Stimulated activated memory B cell treated with anti-CD40 and anti-IgM and Interleukin-4, amounts not matched to agents 10 μg/mL and 1 μg/mL and 100 μg/mL, for 72 hours (primary cell): ENCODE measurements at places on chromosomes 1 and 21.

GRCh38 chr21:31221043-31221442 is 123.0 kb downstream of the TIAM1 start:
- ATAC-seq = no peak

- no peak for ATAC-seq
These were observed 6.9 kb upstream of the TRIM62 start for GRCh38 chr1:33188572-33189275.

DNA sequence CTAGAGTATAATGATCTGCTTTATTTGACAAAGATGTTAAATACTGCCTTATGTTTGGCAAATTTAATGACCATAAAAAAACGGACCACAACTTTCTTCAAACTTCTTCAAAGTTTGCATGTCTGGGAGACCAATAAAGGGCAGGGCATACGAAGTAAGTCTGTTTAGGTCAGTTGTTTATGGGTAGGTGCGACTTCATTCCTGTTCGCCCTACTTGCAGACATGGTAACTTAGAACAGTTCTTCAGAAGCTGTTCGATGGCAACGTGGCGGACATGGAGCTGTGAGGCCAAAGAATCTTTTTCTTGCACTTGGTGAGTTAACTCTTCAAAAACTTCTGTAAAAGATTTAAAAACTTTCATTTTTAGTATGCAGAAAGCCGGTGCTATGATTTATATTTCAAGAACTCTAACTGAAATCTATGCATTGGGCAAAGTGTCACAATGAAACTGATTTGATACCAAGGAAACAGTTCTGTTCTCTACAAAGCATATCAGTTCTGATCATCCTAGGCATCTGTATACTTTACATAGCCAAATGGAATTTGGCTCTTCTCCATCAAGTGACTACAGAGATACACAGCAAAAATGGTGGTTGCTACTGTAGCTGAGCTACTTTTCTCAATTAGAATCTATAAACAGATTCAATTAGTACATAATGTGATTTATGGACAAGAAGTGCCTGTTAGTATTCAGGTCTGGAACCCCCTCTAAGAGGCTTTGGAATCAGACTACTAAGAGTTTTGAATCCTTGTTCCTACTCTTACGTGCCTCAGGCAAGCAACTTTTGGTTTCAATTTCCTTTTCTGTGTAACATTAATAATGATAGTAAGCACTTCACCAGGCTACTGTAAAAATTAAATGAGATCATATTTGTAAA is 25.7 kb downstream of the C21orf91 start:
- peak; percentile 63 for ATAC-seq

DNA sequence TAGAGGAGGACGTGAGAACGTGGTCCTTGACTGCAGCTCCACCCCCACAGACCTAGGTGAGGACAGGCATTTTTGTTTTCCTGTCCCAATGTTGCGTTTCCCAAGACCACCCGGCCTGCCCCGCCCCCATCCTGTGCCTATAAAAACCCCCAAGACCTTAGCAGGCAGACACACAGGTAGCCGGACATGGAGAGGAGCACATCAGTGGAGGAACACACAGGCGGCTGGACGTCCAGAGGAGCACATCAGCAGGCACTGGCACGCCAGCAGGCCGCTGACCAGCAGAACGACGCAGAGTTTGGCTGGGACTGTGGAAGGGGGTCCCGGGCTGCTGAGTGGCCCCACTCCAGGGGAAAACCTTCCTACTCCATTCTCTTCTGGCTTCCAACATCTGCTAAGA is 12.7 kb upstream of the HMGCL start:
- ATAC-seq = peak; percentile 4

GRCh38 chr1:173421789-173422188 is 55.3 kb upstream of the PRDX6 start:
- no peak for ATAC-seq

DNA sequence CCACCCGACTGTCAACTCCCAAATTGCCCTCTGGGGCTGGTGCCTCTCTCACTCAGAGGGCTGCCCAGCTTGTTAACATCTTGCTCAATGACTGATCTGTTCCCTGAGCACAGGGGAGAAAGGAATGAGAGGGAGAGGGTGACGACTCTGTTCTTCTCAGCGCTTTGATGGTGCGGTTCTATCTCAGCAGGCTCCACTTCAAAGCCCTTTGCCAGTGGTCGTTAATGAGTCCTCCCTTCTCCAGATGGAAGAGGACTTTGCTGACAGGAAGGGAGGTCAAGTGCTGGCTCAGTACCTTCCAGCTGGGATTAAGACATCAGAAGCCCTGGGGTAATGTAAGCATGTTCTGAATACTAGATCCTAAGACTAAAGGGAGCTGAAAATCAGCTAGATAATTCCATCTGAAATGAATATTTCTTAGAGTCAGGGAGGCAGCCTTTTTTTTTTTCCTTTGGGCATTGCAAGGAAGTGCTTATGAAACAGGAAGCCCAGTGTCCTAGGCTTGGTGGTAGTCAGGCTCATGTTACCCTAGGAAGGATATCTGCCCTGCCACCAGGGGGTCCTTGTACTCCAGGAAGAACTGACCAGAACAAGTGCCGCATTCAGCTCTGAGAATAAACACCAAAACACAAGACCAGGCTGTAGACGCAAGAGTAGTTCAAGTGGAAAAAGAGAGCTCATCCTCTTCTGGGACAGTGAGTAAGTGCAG is 4.7 kb downstream of the FMOD start:
- ATAC-seq = no peak

DNA sequence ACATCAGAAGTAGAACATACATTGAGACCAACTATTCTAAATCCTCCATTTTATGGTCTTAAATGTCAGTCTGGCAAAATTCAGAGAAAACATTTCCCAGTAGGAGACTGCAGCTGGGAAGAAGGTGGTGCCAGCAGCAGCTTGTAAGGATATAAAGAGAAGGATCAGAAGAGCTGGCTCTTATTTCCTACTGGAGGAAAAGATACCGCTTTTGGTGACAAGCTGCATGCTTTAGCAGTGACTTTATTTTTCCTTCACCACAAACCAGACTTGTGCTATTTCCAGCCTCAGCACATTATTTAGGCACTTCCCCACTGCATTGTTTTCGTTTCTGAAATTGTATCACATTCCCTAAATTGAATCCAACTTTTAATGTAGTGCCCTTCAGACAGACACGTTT is 28.4 kb downstream of the RNF11 start:
- no peak for ATAC-seq

GRCh38 chr1:233375653-233376052 is 48.1 kb downstream of the MAP3K21 start:
- no peak for ATAC-seq

GRCh38 chr1:1402072-1402900 is 3.2 kb upstream of the CCNL2 start:
- no peak for ATAC-seq

- peak; percentile 64 for ATAC-seq
These were observed 10.0 kb downstream of the GALNT2 start for GRCh38 chr1:230077011-230077410.

GRCh38 chr1:157141212-157141855 is 3.1 kb upstream of the ETV3 start:
- ATAC-seq = no peak

DNA sequence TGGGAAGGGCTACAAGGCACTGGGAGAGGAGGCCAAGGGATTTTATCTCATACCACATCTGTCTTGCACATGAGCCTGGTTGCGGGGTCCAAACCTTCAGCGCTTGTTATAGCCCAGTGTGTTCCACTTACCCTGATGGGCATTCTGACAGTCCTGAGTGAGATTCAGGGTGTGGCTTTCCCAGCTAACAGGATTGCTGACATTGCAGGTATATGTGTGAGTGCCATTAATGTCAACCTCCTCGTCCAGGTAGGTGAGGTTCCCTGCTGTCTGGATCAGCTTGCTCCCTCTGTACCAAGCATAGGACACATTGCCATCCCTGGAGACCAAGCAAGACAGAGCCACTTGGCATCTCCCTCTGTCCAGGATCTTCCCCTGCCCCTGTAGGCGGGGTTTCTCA is 21.6 kb downstream of the CD244 start:
- no peak for ATAC-seq

GRCh38 chr21:46094401-46095082 is 3.4 kb upstream of the COL6A2 start:
- ATAC-seq = no peak

DNA sequence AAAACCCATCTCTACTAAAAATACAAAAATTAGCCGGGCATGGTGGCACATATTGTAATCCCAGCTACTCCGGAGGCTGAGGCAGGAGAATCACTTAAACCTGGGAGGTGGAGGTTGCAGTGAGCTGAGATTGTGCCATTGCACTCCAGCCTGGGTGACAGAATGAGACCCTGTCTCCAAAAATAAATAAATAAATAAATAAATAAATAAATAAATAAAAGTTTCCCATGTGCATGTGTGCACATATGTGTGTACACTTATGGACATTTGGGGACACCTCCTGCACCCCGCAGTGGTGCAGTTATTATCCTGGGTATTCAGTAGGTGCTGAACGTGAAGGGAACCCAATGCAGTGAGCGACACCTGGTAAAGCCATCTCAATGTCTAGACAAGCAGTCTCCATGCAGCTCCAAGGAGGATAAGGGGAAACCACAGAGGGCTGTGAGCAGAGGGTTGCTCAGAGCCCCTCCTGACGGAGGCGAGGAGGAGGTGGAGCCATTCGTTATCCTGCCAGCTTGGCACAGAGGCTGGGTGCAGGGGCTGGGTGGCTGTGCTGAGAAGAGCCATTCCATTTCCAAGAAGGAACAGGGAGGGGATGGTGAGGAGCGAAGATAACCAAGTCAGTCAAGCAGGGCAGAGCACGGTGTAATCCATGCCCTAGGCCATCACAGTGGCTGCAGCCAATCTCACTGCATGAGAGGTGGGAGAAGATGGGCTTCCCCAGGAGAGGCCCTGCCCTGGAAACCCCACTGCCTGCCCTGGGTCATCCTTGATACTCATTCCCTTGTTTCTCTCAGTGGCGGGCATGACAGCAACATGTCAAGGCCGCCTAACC is 25.6 kb downstream of the UBIAD1 start:
- ATAC-seq = no peak

GRCh38 chr1:46619656-46620258 is 3.1 kb upstream of the MOB3C start:
- ATAC-seq = no peak

DNA sequence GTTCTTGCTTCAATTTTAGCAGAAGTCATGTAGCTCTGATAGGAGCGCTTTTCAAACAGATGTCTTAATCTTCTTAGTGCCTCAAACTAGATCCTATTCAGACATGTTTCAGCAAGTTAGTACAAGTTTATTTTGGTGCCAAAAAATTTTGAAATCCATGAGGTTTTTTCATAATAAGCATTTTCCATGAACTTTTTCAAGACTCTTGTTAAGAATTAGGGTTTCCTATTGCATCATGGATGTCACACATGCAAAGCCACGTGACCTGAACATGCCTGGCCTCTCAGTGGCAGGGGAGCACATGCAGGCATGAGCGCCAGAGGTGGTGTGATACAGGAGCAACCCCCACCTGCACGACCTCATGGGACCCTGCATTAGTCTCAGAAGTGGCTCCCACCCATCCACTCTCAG is 67.6 kb downstream of the POFUT2 start:
- ATAC-seq = no peak

DNA sequence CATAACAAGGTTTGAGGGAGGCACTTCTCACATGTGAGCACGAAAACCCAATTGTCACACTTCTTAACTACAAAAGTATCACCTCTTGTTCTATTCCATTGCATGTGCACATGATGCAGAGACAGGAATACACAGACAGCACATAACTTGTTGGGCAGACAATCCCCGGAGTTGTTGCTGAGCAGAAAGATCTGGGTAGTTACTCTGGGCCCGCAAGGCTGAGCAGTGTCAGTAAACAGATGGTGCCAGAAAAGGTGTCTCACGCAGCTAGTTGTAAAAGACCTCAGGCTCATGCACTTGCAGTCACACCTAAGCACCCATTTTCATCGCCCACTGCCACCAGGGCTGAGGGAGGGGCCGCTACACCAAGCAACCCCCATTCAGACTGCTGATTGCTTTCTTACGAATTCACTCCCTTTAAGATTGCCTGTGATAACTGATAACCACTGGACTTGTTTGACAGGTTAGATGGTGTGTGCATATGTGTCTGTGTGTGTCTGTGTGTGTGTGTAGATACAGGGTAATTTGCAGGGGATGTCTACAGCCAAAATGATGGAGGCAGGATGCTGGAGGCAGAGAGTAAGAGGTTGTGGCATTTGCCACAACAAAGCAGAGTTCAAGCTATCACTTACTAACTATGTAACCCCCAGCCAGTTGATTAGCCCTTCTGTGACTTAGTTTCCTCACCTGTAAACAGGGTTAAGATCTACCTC is 4.2 kb downstream of the LGR6 start:
- ATAC-seq = no peak

DNA sequence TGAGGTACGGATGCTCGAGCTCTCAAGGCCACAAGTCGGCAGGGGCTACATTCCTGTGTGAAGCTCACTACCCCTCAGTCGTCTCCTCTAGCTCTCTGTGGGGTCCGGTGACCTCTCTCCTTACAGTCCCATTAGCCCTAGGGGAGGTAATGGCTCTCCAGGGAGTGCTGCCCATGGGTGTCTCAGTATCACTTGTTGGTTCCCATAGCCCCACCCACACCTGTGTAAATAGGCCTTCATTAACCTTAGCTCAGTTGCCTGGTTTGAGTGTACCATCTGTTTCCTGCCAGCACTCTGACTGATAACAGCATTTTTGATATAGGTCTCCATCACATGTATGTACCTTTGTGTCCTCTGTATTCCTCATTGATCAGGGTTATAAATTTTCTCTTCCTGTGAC is 133.2 kb upstream of the KCNJ15 start:
- ATAC-seq = no peak

DNA sequence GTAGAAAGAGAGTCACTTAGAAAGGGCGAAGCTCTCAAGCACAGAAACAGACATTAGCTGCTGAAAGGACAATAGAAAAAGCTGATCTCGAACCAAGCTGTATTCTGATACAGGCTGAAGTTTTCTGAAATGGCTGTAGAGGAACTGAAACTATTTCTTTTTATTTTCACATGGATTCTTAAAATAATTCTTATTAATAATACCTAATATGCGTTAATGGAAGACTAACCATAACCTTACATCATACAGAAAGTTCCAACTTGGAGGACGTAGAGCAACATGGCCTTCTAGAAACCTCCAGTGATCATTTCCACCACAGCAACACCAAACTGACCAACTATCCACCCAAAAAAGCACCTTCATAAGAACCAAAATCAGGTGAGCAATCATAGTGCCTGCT is 52.8 kb upstream of the ACADM start:
- ATAC-seq = no peak

DNA sequence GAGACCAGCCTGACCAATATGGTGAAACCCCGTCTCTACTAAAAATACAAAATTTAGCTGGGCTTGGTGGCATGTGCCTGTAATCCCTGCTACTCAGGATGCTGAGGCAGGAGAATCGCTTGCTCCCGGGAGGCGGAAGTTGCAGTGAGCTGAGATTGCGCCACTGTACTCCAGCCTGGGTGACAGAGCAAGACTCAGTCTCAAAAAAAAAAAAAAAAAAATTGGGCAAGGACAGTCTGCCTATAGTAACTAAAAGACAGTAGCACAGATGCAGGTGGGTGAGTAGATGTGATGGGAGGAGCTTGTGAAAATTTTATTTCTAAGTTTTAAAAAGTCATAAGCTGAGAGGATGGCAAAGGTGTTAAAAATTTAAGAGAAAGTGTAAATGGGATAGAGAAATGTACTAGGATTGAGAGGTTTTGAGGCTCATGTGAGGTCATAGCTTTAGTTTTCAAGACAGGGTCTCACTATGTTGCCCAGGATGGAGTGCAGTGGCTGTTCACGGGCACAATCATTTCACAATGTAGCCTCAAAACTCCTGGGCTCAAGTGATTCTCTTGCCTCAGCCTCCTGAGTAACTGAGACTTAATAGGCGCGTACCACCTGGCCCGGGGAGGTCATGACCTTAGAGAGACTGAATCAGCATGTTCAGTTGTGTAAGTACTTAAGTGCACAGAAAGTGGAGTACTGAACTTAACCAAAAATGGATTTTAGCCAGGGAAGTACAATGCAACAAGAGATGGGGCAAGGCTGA is 33.7 kb downstream of the PTP4A2 start:
- no peak for ATAC-seq
